Right cardiac atrium (tissue), 5 donors: ENCODE measurements at places on chromosomes 4 and X. TPM values are rescaled to one million over a fixed set of nuclear protein-coding genes. Genes with fewer than 3 reads are reported as not detected.

DNA sequence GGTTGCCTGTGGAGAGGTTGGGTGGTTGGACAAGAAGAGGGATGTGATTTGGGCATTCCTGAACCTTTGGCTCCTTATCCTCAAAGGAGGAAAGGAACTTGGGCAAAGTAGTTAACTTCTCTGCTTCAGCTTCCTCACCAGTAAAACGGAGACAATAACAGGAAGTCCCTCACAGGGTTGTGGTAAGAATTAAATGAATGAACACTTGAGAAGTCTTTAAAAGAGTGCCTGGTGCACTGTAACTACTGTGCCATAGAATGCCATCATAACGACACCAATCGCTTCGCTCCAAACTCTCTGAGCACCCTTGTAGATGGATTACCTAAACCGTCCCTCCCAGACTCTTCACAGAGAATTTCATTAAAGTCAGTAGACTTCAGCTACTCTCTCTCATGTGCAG lies 10.5 kb downstream of the ZCCHC18 start:
- no peak for DNase-seq

GRCh38 chr4:154421618-154422017 lies 70.0 kb downstream of the DCHS2 start:
- no peak for DNase-seq

DNA sequence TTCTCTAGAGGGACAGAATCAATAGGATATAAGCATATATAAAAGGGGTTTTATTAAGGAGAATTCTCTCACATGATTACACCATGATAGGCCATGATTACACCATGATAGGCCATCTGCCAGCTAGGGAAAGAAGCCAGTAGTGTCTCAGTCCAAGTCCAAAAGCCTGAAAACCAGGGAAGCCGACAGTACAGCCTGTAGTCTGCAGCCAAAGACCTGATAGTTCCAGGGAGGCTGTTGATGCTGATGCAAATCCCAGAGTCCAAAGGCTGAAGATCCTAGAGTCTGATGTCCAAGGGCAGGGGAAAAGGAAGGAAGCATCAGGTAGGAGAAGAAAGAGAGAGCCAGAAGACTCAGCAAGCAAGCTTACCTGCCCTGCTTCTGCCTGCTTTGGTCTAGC lies 411.3 kb upstream of the EMCN start:
- no peak for DNase-seq

DNA sequence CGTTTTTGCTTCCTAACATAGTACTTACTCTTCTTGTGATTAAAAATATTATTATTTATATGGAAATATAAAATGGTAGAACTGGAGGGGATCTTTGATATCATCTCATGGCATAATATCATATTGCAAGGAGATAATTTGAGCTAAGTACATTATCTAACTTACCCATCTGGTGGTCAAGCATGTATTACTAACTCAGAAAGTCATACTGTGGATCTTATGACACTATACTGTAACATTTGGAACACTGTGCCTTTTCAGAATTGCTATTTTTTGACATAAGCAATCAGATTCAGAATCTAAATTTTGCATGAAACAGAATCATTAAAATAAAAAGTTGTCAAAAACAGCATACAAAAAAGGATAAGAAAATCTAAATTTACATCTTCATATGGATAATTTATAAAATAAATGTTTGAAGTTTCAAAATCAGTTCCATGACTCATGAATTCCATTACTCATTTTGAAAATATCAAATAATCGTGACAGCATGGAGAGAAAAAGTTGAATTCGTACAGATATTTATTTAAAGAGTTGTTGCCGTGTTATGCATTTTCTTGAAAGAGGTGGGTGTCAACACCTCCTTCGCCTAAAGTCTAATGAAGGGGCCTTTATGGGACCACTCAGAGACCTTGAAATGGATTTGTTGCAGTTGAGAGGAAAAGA lies 928.1 kb downstream of the PDHA2 start:
- no peak for DNase-seq

GRCh38 chr4:102860611-102861324 lies 8.0 kb upstream of the CISD2 start:
- no peak for DNase-seq

GRCh38 chrX:13298836-13299235 lies 21.0 kb downstream of the ATXN3L start:
- DNase-seq: no peak

- DNase-seq: no peak
Observed at GRCh38 chr4:46393606-46394005, 3.7 kb upstream of the GABRA2 start.

DNA sequence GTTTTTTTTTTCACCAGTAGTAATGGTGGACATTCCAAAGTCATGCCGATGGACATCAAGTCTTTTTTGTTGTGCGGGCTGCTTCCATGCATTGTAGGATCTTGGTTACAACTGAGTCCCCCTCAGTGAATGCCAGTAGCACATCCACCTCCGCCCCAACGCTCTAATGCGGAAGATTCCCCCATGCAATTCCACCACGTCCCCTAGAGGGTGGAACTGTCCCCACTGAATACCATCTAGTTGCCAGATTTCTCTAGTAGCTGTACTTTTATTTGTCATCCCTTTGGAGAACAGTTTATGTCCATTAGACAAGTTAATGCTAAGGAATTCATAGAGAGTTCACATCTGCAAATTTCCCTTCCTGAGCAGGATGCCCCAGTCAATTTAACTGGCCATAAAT lies 6.7 kb downstream of the SHISA3 start:
- DNase-seq: no peak

DNA sequence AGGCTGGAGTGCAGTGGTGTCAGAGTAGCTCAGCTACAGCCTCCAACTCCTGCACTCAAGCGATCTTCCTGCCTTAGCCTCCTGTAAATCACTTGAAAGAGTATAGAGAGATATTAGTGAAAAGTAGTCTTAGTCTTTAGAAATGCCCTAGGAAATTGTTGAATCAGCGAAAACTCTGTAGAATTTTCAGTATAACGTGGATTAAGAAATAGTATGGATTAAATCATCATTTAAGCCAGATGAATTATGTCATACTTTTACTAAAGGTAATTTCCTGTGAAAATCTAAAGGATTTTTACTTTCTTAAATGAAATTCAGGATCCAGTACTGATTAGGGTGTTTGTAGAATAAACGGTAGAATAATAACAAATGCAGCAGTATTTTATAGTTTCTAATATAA lies 163.2 kb downstream of the KDM6A start:
- DNase-seq: no peak

DNA sequence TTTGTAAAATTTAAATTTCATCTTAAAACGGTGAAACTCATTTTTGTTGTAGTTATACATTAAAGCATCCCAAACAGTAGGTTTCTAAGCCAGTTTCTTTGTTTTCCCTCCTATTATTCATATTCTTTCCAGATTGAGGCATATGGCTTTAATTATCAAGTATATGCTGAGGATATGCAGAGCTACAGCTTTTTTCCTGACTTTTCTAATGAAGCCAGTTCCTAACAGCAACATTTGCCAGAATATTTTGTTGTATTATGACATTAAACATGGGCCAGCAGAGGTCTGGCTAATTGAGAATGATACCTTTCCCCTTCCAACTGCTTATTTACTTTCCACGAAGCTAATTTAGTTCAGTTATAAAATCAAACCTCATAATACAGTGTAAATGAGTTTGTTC lies 75.3 kb downstream of the SLIT2 start:
- no peak for DNase-seq

The DCAF4L1 gene
- 0.12 TPM for total RNA-seq

DNA sequence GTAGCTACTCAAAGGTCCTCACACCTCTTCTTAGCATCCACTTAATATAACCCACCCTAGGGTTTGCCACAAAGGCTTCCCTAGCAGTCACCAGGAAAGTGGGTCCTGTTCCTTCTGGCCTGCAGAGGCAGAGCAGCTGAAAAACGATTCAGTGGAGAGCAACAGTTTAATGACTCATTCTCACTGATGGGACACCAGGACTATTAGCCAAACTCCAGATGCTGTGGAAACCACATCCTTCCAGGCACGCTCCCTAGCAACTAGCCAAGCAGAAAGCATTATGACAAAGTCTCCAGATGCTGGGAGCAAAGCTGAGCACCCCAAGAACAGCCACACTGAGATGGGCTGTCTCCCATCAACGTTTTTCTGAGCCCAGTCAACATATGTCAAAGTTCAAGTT lies 30.3 kb upstream of the UTP14A start:
- no peak for DNase-seq

The SHROOM2 gene
- 2.7 TPM for total RNA-seq

The ITM2A gene
- 154 TPM for total RNA-seq

The UXT gene
- total RNA-seq: 101 TPM

DNA sequence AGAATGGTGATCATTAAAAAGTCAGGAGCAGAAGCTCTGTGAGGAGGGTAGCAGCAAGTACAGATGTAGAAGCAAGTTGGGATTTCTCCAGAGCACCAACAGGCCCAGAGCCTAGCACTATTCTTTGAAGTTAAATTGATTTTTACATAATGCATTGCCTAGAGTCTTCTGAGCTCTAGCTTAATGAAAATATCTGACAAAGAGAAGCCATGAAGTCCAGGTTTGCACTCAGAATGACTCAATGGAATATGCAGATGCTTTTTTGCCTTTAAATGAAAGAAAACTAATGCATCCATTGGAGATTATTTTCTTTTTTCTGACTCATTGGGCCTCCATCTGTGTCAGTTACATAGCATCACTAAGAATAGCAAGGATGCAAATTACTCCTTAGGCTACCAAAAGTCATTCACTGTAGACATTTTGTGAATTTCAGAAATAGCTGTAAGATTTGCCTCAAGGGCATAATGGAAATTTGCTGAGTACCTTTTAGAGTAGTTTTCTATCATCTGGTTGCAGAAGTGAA lies 91.0 kb downstream of the EDA2R start:
- no peak for DNase-seq

GRCh38 chrX:10486373-10486772 lies 134.0 kb downstream of the MID1 start:
- no peak for DNase-seq

GRCh38 chr4:85772470-85772869 lies 297.5 kb downstream of the ARHGAP24 start:
- no peak for DNase-seq

The MAGEB1 gene
- not detected for total RNA-seq

- no peak for DNase-seq
Observed at GRCh38 chr4:54589586-54589985, 68.2 kb upstream of the KIT start.

DNA sequence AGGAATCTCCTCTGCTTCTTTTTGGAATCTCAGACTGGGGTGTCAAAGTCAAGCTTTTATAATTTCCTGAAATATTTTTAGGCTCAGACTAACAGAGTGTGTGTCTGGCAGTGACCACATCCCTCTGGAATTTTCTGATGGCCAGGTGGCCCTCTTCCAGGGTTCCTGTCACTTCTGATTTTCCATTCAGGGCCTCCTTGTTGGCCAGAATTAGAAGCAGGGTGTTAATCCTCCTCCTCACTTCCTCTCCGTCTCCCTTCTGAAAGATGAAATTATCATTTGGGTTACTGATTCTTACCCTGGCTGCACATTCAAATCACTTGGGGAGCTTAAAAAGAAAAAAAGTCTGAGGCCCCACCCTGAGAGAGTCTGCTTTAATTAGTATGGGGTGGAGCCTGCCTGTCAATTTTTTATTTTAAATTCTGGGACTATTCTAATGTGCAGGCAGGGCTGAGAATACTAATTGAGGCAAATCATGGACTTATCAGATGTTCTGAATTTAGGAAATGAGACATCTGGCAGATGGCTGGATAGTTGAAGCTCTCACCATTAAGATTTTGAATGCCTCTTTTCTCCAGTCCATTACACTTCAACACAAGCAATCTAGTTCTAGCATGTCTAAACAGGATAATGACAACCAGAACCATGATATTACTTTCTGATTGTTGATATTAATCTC lies 43.2 kb downstream of the HAND2 start:
- peak; percentile 60 for DNase-seq

The TIGD4 gene
- 0.15 TPM for total RNA-seq

GRCh38 chrX:9948406-9948805 lies 18.8 kb upstream of the CLDN34 start:
- no peak for DNase-seq
